ENCODE measurements at places on chromosomes 5 and 9.

DNA sequence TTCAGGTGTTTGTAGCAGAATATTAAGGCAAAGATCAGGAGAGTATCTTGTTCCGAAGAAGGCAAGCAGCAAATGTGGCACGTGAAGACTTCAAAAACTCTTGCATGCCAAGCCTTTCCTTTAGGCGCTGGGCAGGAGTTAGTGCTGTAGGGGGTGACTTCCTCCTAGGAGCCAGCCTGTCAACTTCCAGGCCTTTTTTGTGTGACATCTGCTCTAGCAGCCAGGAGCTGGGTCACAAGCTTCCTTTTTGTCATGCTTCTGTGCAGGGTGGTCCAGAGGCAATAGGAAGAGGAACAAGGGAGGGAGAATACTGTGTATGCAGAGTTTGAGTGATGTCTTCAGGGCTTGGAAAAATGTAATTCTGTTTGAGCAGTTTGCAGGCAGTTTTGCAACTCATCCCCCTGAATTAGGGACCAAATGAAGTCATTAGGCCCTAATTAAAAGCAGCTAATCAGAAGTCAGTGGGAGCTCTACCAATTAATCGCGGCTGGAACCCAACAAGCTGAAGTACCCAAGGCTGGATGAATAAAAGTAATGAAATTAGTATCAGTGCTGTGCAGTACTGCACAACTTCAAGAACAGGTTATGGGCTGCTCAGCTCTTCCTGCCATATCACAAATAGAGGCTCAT lies 53.5 kb downstream of the TLR4 start:
- DNase-seq, result no peak

- DNase-seq, result no peak
Measured at GRCh38 chr5:160233215-160233614, 3.9 kb downstream of the FABP6 start.

DNA sequence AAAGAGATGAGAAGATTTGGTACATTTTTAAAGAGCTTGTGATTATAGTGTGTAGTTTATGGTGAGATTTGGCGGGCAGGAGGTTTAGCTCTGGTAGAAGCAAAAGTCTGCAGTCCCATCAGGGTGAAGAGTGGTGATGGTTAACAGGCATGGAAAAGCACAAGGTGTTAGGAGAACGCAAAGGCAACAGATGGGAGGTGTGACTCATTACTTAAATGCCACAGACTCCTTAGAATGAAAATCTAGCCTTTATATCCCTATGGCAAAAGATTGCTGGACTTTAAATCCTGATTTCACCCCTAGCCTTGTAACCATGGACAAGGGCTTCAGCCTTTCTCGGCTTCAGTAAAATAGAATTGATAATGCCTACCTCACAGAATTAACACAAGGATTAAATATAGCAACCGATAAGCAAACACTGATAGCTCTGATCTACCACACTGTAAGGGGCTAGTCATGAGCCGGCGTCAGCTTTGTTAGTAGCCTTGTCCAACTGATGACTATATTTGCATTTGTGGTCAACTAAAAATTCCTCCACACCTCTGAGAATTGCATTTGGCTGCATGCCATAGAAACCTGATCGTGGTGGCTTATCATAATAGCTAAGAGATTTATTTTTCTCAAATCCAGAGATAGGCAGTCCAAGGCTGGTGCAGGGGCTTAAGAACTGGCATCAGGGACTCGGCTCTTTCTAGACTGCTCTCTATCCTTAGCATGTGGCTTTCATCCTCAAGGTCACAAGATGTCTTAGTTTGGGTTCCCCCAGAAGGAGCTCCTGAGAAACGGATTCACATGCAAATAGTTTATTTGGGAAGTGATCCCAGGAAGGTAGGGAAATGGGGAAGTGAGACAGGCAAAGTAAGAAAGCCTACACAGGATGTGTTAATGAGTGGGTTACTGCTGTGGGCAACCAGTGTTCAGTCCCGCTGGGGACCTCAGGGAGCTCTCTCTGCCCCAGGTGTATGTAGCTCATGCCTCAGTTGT lies 19.6 kb downstream of the MFAP3 start:
- no peak for DNase-seq

DNA sequence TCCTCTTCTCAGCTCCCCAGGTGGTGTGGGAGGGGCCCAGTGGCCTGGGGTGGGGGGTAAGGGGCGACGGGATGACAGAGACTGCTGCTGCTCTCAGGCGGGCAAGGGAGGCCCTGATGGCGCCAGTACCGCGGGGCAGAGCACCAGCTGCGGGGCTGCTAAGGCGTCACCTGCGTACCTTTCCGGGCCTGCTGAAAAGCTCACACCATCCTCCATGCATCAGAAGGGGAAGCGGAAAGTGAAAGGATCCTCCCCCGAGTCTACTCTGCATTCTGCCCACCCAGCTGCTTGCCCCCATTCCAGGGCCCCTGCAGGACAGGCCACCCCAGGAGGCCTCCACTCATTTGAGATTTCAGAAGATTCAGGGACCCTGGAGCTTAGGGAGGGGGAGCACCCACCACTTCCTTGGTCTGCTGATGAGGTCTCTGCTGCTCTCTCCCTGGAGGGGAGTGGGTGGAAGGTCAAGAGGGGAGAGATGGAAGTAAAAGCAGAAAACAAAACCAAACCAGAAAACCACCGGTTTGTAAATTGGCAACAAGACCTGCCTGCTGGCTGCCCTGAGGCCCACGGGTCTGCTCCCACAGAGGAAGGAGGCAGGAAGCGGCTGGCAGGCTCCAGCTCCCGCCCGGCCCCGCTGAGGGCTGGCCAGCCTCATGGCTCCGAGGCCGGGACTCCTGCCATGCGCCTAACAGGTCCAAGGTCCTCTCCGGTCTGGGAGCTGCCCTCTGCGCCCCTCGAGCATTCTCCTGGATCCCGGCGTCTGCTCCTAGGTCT lies 33.6 kb downstream of the PRRT1B start:
- no peak for DNase-seq

GRCh38 chr5:23405316-23406068 lies 101.9 kb upstream of the PRDM9 start:
- DNase-seq, result no peak

DNA sequence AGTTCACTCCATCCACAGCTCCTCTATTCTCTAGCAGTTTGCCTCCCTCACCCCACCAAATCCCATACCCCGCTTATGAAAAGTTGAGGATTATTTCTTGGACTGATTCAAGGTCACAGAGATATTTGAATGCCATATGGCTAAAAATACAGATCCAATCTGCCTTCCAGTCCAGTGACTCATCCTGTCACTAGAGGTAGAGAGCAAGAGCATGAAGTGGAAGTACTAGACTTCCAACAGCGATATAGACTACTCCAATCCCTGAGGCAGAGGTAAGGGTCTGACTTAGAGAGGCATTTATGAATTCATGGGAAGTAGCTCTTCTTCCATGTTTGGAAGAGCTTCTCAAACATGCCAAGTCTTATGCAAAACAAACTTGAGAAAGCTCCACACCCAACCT lies 72.4 kb upstream of the CCL21 start:
- no peak for DNase-seq

DNA sequence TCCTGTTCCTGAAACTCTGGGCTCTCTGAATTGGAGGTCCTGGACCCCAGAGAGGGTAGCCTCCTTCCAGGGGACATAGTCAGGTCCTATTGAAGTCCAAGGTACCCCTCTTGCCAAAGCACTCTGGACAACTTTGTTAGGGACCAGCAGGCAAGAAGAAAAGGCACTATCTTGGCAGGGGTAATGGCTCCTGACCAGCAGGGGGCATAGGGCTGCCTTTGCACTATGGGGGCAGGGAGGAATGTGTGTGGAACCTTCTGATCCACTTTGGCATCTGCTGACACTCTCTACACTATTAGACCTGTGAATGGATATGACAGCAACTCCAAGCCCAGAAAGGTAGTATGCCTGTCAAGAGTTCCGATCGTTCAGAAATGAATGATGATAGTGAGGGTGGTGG lies 179.0 kb upstream of the CD180 start:
- DNase-seq, result no peak

- no peak for DNase-seq
Measured at GRCh38 chr9:83000765-83001164, 62.2 kb downstream of the RASEF start.

DNA sequence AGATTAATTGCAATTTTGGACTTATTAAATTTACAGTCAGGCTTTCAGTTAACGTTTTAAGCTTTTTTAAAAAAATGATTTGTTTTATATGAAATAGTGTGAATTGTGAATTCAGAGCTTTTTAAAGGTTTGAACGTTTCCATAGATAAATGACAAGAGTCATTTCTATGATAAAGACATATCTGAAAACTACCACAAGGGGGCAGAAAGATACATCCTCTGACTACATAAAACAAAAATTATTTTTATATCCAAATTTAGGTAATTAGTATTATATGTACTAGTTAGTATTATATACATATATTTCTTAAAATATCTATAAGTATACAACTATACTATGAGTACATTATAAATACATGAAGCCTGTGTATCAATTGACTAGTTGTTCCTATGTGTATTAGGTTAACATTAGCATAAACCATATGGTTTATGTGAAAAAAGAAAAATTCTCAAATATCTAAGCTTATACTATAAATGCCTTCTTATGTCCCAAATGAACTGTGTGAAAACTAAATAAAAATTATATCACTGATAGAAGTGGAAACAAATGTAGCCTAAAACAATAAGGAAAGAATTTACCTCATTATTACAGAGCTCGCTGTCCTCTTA lies 155.2 kb downstream of the MEF2C start:
- no peak for DNase-seq

Data from cortex of kidney (tissue), 1 donor.